Activated naive CD4-positive, alpha-beta T cell treated with anti-CD3 and anti-CD28 coated beads, Interleukin-2, amount 50 U/mL, for 16 hours (primary cell): ENCODE measurements at places on chromosomes 16 and 17.

DNA sequence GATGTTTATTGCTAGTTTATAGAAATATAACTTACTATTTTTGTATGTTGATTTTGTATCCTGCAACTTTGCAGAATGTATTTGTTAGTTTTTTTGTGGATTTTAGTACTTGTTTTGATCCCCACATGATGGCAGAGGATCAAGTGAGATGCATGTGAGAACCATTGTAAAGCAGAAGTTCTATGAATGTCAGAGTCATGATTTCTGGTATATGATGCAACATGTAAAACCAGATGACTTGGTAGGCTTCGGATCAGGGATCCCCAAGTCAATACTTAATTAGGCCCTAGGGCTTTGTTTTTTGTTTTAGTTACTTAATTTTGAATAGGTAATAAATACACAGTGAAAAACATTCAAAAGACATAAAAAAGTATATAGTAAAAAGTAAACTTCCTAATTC, 45.8 kb downstream of the ESRP2 start:
- no peak for DNase-seq

GRCh38 chr17:41657176-41657754, 31.4 kb upstream of the EIF1 start:
- no peak for DNase-seq

GRCh38 chr17:20315311-20315710, 152.0 kb downstream of the LGALS9B start:
- DNase-seq: no peak

GRCh38 chr17:78873519-78874340, 29.3 kb downstream of the CEP295NL start:
- DNase-seq: no peak

- no peak for DNase-seq
Measured at GRCh38 chr17:68169840-68170239, 78.0 kb upstream of the AMZ2 start.

DNA sequence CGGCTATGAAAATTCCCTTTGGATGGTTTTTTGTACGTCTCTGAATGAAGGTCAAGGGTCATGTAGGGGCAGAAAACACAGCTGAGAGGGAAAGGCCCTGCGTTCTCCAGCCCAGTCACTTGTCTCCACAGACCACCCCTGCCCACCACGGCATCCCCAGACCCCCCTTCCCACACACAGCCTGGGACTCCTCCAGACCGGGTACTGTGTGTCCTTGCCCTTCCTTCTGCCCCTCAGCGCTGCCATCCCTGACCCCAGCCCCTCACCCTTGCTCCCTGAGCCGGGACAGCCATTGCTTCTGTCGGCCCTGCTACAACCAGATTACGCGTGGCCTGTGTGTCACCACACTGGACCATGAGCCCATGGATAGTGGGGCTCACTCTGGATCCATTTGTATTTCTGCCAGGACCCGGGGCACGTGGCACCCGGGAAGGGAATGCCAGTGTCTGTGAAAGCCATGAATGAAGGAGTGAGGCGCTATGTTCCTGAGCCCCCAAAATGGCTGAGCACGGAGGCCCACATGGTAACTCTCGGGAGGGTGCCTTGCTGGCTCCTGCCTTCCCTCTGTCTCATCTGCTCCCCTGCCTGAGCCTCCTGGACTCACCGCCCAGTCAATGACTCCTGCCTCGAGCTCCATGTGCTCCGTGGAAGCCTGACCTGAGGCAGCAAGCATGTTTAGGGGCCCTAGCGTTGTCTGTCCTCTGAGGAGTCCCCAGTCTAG, 139.1 kb upstream of the FOXF1 start:
- DNase-seq: no peak

DNA sequence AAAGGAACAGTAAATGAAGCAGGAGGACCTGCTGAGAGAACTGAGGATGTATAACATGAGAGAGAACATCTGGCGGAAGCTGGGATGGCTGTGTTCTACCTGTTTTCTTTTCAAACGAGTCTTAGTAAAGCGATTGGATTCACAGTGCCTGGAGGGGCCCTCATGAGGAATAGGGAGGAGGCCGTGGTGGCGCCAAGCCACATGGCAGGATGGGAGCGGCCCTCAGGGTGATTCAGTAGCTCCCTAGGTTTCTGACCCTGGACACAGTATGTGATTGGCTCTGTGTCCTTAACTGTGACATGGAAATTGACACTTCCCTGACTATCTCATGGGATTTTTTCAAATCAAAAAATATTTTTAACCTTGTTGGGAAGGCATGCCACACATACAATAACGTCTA, 32.1 kb downstream of the USP43 start:
- DNase-seq: no peak

DNA sequence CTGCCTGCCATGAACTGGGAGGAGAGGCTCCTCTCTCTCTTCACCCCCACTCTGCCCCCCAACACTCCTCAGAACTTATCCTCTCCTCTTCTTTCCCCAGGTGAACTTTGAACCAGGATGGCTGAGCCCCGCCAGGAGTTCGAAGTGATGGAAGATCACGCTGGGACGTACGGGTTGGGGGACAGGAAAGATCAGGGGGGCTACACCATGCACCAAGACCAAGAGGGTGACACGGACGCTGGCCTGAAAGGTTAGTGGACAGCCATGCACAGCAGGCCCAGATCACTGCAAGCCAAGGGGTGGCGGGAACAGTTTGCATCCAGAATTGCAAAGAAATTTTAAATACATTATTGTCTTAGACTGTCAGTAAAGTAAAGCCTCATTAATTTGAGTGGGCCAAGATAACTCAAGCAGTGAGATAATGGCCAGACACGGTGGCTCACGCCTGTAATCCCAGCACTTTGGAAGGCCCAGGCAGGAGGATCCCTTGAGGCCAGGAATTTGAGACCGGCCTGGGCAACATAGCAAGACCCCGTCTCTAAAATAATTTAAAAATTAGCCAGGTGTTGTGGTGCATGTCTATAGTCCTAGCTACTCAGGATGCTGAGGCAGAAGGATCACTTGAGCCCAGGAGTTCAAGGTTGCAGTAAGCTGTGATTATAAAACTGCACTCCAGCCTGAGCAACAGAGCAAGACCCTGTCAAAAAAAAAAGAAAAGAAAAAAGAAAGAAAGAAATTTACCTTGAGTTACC, 36.7 kb upstream of the STH start:
- no peak for DNase-seq

DNA sequence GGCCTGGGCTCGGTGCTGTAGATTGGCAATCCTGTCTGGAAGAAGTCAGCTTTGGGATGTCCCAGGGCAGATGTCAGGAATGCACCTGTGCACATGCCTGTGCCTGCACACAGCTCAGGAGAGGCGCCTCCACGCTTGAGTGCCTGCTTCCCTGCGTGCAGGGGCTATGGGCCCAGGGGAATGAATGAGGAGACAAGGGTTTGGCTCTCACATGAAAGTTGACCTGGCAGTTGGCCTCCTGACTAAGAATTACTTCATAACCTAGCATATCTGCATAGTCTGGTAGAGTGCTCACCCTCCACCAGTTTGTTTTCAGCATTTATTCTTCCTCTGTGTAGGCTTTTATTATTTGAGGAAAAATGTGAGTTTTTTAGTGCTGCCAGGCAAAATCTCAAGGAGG, 50.0 kb downstream of the PLD6 start:
- DNase-seq: no peak

GRCh38 chr16:15542734-15543347, 100.1 kb downstream of the MARF1 start:
- no peak for DNase-seq
